ENCODE measurements at places on chromosomes 16 and 17.

DNA sequence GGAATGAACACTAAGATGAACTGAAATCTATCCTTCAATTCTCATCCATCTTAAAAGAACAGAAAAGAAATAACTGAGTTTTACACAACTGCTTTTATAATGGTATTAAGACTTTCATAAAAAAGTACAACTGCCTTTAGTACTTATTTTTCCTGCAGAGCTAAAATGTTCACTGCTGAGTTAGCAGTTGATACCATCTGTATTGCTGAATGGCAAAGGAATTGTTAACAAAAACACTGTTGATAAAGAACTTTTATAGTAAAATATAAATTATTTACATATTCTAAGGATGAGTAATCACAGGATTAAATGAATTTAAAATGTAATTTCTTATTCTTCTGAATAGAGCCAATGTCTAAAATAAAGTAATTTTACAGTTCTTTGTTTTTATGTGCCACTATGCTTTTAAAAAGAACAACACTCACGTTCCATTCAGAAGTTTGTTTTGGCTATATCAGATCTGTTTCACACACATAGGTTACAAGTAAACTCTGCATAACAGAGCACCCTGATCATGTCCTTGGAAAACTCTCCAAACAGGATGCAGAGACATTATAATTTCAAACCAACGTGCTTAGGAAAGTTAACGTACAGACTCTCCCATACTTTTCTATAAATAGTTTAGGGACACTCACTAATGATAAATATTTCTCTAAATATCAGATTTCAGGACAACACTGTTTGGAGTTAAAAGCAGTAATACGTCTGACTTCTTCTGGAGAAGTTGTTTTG is 151.1 kb downstream of the ITFG1 start:
- peak; percentile 46 for DNase-seq

- DNase-seq = no peak
Observed at GRCh38 chr16:73364413-73364812, 316.5 kb upstream of the ZFHX3 start.

DNA sequence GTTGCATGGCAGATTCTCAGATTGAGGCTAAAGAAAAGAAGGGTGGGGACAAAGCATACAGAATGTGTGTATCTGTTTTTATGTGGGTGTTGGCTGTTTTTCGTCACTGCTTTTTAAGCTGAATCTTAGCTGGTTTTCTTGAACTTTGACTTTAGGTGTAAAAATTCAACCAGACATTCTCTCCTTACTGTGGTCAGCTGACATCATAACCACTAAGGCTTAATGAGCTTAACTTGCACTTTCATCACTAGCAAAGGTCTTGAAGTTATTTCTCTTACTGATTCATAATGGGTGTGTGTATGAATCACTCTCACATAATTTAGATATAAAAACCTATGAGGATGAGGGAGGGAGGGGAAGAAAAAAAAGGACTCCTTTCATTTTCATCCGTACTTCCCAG is 4.0 kb upstream of the CDC6 start:
- DNase-seq = peak; percentile 88

- peak; percentile 95 for DNase-seq
Observed at GRCh38 chr16:1543085-1543896, 9.8 kb downstream of the TMEM204 start.

DNA sequence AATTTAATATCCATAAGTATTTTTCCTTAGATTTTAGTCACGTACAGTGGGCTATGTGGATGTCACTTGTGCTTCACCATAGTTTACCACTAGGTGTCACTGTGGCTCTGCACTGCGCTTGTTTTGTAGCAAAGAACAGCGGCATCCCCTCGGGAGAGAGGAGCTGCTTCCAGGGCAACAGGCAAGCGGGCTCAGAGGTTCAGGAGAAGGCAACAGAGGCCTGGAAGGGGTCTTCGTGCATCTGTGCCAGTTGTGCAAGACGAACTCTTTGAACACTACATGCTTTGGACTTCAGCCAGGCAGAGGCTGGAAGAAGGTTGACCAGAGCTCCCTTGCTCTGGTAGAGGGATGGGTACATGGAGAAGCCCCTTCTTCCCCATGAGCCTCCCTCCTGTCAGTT is 20.6 kb downstream of the CYB561 start:
- DNase-seq = peak; percentile 84

DNA sequence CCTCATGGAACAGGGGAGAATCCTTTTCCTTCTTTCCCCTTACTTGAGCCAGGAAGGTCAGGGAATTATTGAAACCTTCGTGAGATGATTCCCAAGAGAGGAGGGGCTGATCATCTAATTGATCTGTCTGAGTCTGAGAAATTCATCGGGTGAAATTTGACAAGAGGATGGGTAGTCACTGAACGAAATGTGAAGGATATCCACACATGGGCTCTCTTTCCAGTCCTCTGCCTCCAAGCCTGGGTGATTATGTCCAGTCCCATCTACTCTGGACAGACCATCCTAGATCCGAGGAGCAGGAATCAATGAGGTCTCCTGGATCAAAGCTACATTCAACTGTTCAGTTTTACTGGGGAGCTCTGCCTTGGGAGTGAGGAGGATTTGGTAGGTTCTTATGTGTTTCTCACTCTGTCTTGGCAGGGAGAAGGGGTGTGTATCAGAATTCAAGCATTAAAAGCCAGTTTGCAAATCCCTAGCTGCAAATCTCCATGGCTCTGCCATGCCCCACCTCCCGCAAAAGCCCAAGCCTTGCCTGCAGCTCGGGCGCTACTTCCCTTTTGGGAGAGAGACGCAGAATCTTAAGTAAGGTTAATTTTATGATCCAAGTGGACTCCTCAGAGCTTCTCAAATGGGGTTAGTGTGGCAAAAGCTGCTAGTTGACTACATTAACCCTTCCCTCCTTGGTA is 47.1 kb upstream of the TEKT3 start:
- DNase-seq = no peak

- DNase-seq = peak; percentile 79
Observed at GRCh38 chr17:41666708-41667279, 21.9 kb upstream of the EIF1 start.

GRCh38 chr16:63061319-63061718 is 1025.1 kb upstream of the CDH8 start:
- no peak for DNase-seq

- DNase-seq = peak; percentile 4
Observed at GRCh38 chr17:16873174-16874035, 98.5 kb downstream of the TNFRSF13B start.

GRCh38 chr17:78227455-78227916 is 3.9 kb upstream of the TMEM235 start:
- no peak for DNase-seq

- DNase-seq = no peak
Observed at GRCh38 chr17:38857271-38857670, 3.8 kb upstream of the RPL23 start.

GRCh38 chr16:31238041-31238440 is 21.1 kb upstream of the PYDC1 start:
- DNase-seq = no peak

GRCh38 chr17:44502598-44503146 is 534 bp downstream of the GPATCH8 start:
- DNase-seq = peak; percentile 37

DNA sequence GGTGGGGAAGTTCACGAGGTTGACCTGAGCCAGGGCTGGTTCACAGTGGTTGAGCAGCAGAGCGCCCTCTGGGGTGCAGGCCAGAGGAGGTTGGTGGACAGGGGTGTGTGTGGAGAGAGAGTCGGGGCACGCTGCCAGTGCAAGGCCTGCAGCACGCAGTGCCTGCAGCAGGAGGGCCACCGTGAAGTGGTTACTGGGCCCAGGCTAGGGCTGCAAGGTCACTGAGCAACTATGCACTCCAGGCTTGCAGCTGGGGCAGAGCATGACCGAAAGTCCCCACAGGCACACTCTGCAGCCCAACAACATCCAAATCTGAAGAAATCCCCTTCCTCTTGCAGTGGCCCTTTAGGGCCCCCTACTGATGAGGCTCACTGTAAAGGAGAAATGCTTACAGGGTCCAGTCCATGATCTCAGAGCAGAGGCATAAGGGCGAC is 89.1 kb upstream of the NOL11 start:
- DNase-seq = peak; percentile 11

- no peak for DNase-seq
Observed at GRCh38 chr16:4016658-4017057, 99.6 kb downstream of the ADCY9 start.

DNA sequence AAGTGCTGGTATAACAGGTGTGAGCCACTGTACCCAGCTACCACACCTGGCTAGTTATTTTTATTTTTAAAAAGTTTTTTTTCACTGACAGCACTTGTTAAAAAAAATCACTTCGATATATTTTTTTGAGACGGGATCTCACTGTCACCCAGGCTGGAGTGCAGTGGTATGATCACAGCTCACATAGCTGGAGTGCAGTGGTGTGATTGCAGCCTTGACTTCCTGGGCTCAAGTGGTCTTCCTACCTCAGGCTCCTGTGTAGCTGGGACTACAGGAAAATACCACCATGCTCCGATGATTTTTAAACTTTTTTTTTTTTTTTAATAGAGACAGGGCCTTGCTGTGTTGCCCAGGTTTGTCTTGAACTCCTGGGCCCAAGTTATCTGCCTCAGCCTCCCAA is 12.9 kb downstream of the NBR1 start:
- no peak for DNase-seq
